ENCODE measurements at places on chromosomes 5 and 9.

DNA sequence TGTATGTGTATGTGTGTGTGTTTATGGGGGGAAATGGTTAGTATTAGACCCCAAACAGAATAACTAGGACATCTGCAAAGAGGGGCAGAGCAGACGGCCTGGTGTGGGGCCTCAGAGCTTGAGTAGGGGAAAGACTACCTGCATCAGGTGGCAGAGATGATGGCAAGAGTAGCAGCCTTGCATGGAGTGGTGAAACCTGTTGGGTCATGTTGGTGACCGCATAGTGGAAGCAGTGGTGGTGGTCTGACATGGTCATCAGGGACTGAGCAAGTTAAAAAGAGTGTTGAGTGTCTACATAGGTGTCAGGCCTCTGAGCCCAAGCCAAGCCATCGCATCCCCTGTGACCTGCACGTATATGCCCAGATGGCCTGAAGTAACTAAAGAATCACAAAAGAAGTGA, 153.2 kb downstream of the FGF10 start:
- DNase-seq, result no peak

GRCh38 chr9:36337865-36338264, 62.2 kb downstream of the RNF38 start:
- DNase-seq, result no peak

- DNase-seq, result no peak
These were observed 103.4 kb upstream of the LRRTM2 start for GRCh38 chr5:138978581-138978980.

- DNase-seq, result no peak
These were observed 304.4 kb upstream of the SMC2 start for GRCh38 chr9:103789686-103790085.

- DNase-seq, result no peak
These were observed 57.4 kb upstream of the NOTCH1 start for GRCh38 chr9:136603216-136603615.

Measured in stimulated activated CD8-positive, alpha-beta memory T cell treated with anti-CD3 and anti-CD28 coated beads, Interleukin-7, amount 100 ng/mL, for 1 hour (primary cell).